ENCODE measurements at places on chromosomes 3 and 15.

GRCh38 chr3:81580355-81580754 lies 181.1 kb downstream of the GBE1 start:
- DNase-seq = no peak

- no peak for DNase-seq
These were observed 202.7 kb upstream of the LRIG1 start for GRCh38 chr3:66703501-66703900.

- DNase-seq = no peak
These were observed 380.3 kb upstream of the CBLB start for GRCh38 chr3:106249159-106249558.

DNA sequence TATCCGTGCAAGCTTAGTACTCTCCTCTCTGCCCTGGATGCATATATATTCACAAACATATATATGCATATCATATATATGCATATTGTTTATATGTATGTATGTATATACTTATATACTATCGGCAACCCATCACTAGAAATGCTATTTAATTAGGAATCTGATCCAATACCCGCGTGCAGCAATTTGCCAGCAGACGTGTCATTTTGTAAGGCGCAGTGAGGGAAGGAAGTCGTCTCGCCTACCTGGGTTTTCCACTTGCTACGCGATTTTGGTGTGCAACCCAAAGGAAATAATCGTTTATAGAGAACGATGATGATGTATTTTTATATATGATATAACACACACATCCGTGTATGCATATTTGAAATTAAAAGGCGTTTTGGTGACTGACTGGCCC lies 5.6 kb upstream of the FEZF2 start:
- no peak for DNase-seq

DNA sequence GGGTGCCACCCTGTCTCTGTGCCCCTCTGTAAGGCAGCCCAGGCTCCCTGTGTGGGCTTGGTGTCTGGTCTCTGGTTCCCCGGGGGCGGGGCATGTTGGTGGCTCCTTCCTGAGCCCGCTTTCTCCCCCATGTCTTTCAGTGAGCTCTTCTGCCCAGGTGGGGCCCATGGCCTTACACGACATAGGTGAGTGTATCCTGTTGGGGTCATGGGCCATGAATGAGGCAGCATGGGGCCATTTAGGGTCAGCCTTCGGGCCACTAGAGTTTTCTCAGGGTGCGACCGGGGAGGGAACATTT lies 195.1 kb downstream of the UBE3A start:
- DNase-seq = no peak

GRCh38 chr3:33313331-33313730 lies 36.1 kb downstream of the FBXL2 start:
- no peak for DNase-seq

GRCh38 chr15:38563723-38564519 lies 693 bp downstream of the RASGRP1 start:
- DNase-seq = no peak

Data from Kasumi-1 (cell line).